ENCODE measurements at places on chromosomes 5 and 9.
A peak's percentile ranks its signal among the peaks of the same experiment; 100 is the strongest.

GRCh38 chr5:143499480-143500114, 96.1 kb upstream of the NR3C1 start:
- DNase-seq: no peak

GRCh38 chr9:15889555-15889954, 336.7 kb downstream of the CCDC171 start:
- DNase-seq: peak; percentile 0

GRCh38 chr5:123940416-123940815, 428.4 kb downstream of the CSNK1G3 start:
- no peak for DNase-seq

GRCh38 chr9:81145331-81145963, 543.9 kb downstream of the TLE1 start:
- DNase-seq: no peak

GRCh38 chr9:5388026-5388819, 48.5 kb upstream of the RLN1 start:
- DNase-seq: no peak

DNA sequence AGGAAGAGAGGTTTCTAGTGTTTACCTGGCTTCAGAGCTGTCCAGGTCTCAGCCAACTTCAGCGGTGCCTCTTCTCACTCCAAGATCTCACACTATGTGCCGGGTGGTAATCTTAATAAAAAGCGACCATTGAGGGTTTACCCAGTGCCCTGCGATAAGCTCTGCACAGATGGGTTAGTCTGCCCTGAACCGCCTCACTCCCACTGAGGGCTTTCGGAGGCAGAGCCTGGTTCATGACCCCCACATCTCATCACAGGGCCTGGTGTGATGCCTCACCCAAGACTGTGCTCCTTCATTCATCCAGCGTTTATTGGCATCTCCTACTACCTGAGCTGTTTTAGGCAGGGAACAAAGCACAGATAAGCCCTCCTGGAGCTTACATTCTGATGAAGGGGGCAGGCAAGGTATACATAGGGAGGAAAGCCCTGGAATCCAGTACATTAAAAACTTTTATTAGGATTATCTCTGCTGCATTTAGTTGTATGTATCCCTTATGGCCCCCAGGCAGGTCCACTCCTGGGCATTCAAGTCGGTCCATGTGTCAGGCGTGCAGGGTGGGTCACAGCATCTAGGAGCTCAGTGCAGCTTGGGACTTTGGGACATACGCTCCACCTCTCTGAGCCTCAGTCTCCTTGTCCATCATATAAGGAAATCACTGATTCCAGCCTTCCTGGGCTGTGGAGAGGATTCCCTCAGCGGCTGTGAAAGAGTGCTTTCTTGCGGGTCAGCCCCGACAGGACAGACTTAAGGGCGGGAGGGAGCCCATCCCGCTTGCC, 613 bp upstream of the COL15A1 start:
- no peak for DNase-seq

DNA sequence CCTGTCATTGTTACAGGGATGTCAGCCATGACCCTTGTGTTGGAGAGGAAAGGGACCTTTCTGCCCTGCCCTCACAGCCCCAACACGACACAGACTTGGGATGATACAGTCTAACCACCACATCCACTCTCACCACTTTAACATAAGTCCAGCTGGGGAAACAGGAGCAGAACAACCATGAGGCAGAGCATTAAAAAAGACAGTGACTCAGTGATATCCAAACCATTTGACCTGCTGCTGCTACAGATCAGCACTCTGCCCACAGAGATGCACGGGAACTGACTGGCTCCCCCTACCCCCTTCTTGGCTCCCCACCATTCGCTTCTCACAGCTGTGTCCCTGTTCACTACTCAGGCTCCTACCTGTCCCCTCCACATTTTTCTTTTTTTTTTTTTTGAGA, 458.6 kb downstream of the ZNF608 start:
- no peak for DNase-seq

GRCh38 chr5:109779036-109779735, 89.5 kb downstream of the MAN2A1 start:
- DNase-seq: no peak

DNA sequence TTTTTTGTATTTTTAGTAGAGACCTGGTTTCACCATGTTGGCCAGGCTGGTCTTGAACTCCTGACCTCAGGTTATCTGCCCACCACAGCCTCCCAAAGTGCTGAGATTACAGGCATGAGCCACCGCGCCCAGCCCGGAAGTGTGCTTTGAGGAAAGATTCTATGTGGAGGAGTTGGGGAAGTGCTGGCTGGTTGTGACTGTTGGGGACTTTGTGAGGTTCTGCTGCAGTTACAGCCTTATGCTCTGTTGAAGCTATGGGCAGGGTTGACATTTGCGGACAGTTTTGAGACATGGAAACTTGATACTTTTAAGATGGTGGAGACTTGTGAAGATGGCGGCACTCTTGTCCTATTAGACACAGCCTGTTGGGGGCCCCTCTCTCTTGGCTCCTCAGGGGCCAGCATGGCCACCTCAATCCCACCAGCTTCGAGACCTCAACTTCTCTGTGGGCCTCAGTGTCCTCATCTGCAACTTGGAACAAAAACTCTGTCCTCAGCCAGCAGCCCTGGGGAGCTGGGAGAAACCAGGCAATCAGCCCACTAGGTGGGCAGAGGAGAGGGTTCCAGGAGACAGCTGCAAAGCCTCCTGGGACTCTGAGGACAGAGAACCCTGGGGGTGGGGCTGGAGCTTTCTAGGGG, 24.9 kb downstream of the C9orf50 start:
- no peak for DNase-seq

DNA sequence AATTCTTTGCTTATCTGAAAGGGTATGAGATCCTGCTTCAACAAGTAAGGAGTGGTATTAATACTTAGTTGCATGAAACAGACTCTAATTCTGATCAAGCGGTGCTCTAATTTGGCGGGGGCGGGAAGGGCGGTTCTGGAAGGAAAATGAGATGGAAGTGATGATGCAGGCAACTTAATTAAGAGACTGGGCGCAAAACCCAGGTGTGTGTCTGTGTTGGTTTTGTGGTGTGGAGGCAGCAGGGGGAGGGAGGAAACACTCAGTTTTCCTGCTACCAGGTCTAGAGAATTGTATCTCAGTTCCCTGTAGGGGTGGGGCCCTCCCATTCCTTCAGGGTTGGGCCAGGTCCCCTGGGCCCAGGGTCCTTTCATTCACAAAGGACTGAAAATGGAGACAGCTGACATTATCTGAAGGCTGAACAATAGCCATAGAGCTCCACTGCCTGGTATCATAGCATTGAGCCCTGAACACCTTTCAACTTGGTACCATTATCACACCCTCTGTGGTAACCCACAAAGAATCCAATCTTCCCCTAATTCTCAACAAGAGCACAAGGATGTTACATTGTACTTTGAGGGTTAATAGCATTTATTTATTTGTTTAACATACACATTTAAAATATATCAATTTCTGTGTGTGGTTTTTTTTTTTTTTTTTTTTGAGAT, 17.2 kb upstream of the C5orf47 start:
- no peak for DNase-seq

DNA sequence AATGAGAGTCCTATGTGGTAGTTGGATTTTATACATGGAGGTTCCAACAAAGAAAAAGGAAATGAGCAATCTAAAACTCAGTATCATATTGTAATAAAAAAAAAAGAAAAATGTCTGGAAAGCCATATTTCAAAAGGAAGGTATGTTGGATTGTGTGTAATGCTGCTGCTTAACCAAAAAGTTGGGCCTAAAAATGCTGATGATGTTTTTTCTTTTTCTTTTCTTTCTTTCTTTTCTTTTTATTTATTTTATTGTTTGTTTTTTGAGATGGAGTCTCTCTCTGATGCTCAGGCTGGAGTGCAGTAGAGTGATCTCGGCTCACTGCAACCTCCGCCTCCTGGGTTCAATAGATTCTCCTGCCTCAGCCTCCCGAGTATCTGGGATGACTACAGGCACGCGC, 1424.0 kb upstream of the CDH6 start:
- no peak for DNase-seq

DNA sequence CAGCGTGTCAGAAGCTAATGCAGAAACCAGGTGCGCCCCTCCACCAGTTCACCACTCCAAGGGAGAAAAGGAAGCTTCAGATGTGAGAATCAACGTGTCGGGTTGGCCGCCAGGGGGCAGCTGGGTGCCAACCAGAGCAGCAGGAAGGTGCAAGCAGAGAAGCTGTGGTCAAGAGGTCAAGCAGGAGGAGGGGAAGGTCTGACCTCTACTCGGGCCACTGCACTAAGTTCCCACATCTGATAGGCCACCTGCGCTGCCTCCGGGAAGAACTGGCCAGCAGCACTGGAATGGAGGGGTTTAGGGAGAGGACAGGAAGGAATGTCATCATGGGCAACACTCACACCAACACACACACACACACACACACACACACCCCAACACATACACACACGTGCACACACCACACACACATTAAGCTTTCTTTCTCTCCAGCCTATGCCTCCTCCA, 31.4 kb downstream of the ANXA6 start:
- DNase-seq: peak; percentile 9

GRCh38 chr5:177403792-177404640, 3.6 kb upstream of the PFN3 start:
- no peak for DNase-seq

DNA sequence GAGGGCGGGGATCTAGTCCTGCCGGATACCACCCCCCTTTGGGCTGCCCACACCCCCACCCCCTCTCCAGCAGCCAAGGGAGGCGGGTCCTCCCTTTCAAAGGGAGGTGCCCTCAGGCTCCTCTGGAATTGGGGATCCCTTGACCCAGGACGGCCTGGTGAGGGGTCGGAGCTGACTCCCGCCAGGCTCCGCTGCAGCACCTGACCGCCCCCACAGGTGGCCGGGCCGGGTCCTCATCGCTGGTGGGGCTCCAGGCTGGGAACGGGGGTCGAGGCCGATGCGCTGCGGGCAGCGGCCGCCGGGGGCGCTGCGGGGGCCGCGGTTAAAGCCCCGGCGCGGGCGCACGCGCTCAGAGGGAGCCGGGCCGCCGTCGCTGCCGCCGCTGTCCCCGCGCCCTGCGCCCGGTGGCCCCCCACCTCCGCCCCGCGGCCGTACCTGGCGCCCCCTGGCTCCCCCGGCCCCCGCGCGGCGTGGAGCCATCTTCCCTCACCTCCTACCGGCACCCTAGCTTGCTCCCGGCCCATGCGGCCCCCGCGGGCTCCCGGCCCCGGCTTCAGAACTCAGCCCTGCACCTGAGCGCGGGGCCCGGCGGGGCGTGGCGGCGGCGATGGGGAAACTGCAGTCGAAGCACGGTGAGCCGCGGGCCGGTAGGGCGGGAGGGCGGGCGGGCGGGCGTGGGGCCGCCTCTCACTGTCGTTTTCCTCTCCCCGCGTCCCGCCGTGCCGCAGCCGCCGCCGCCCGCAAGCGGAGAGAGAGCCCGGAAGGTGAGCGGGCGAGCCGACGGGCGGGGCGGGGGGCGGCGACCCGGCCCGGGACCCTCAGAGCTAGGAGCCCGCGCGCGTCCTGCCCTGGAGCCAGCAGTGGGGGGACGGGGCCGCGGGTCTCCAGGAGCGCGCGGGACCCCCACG, at the start of gene NKD2:
TSS of gene NKD2 (plus strand) at position 352 of the 908 bp plus-strand sequence. CDS start at position 608, 256 bp downstream.
- no peak for DNase-seq

- no peak for DNase-seq
These were observed 6.7 kb upstream of the GPBP1 start for GRCh38 chr5:57167201-57167600.

DNA sequence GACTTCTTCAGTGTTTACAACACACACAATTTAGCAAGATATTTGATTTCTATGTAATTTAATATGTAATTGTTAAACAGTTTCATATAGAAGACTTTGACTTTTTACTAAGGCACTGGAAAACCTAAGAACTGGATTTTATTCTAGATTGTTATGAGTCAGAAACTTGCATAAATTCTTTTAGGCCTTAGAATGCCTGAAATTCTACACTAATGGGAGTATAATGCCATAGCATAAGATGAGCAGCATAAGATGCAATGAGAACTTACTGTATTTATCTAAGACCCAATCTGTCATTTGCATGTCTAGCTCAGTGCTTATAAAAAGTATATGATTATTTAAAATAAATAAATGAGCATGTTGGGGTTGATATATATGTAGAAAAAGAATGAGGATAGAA, 285.2 kb downstream of the CDH12 start:
- DNase-seq: no peak

DNA sequence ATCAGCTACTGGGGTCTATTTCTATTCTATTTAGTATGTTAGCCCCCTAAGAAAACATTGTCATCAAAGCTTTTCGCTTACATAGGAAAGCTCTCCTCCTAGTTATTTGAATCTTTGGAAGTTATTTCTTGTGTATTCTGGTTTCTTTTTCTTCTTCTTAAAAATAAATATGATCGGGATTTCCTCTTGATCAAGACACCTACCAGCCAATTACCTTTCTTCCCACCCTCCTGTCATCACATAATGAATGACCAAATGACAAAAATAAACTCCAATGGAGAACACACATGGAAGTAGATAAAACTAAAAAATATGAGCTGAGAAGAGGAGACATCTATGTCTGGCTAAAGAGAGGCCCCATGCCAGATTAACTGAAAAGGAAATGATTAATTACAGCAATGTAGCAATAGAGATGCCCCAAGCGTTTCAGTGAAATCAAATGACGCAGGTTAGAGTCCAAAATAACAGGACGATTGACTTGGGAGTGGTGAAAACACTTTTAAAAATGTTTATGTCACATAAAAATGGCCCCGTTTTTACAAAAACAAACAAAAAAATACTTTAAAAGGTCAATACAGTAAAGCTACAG, 59.5 kb upstream of the PCSK1 start:
- DNase-seq: no peak

- DNase-seq: no peak
These were observed 476.8 kb upstream of the CYLC2 start for GRCh38 chr9:102518324-102518723.

DNA sequence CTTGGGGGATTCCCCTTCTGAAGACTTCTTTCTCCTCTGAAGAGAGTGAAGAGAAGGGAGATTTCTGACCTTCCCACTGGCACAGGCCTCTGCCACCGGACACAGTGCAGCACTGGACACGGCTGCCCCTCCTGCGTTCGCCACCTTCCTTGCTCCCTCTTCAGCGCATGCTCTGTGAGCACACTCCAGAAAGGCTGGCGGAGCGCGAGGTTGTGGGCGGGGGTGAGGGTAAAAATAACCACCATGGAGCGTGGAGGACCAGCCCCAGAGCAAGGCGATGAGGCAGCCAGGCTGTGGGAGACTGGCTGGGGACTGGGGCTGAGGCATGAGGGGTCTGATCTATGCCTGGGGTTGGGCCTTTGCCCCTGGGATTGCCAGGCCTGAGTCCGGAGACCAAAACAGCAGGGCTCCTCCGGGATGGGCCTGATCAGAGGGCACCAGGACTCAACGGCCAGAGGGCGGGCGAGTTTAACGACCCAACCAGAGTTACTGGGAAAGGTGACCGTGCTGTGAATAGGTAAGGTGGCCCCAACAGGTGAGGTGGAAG, 97.2 kb downstream of the ROR2 start:
- no peak for DNase-seq

DNA sequence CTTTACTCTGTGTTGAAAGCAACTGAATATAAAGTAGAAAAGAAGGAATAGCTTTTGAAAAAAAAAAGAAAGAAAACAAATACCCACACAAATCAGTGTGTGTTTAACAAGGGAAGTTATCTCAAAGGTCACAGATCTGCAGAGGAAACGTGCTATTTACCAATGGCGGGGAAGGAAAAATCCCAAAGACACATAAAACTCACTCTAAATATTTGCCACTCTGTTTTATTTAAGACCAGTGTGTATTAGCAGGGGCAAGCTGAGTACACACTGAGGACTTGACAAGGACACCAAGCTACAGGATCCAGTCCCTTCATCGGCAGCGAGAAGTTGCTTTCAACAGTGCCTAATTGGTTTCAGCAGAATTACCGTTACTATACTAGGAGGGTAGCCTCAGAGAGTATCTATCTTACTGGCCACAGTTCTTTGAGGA, 252.5 kb downstream of the DEPDC1B start:
- DNase-seq: no peak

GRCh38 chr9:86329649-86330048, 24.6 kb downstream of the TUT7 start:
- DNase-seq: no peak

GRCh38 chr9:98786750-98787510, 9.4 kb downstream of the ANKS6 start:
- DNase-seq: no peak
